H54 (cell line): ENCODE measurements at places on chromosomes 12 and 14.

GRCh38 chr12:101963697-101964096 lies 86.3 kb downstream of the DRAM1 start:
- DNase-seq, result no peak

DNA sequence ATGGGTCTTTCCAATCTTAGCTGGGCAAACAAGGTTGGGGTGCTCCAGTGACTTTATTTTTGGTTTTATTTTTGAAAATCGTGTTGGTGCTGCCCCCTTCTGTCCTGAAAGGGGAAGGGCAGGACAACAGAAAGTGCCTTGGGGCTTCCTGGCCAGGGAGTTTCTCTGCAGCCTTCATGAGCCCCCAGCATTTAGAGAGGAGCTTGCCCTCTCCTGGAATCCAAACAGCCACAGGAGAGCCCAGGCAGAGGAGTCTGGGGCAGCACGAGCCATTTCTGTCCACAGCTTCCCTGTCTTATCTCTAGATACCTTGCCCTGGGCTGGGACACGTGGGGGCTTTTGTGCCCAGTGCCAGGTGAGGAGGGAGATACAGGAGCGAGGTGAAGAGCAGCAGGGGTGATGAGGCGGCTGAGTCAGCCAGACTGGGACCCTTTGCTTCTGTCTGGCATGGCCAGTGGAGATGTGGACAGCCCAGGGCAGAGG lies 4.4 kb upstream of the C1RL start:
- DNase-seq, result no peak

- DNase-seq, result no peak
Observed at GRCh38 chr12:104652910-104653309, 196.2 kb downstream of the CHST11 start.

- DNase-seq, result no peak
Observed at GRCh38 chr12:113464452-113464775, 7.3 kb downstream of the LHX5 start.

GRCh38 chr12:2411616-2412304 lies 359.0 kb downstream of the CACNA1C start:
- DNase-seq, result no peak

DNA sequence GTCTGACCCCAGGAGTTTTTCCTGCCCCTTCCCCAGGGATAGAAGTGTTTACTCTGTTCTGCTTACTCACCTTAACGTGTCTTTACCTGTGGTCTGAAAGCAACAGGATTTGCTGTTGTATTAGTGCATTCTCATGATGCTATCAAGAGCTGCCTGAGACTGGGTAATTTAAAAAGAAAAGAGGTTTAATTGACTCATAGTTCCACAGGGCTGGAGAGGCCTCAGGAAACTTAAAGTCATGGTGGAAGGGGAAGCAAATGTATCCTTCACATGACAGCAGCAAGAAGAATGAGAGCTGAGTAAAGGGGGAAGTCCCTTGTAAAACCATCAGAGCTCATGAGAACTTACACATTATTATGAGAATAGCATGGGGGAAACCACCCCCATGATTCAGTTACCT lies 240.4 kb downstream of the SNAPC1 start:
- no peak for DNase-seq

DNA sequence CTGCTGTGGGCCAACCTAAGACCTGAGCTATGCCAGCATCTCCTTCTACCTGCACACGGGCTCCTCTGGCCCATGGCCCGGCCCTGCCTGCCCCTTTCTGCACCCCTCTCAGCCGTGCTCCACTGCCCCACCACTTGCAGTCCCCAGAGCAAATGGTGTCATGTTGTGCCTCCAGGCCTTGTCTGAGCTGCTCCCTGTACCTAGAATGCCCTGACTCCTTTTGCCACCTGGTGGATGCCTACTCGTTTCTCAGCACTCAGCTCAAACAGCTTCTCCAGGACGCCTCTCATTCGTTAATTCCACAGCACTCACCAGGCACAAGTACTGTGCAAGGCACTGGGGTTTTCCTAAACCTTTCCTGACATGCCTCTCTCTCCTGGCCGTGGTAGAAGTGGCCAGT lies 63.2 kb upstream of the PNMA1 start:
- no peak for DNase-seq

DNA sequence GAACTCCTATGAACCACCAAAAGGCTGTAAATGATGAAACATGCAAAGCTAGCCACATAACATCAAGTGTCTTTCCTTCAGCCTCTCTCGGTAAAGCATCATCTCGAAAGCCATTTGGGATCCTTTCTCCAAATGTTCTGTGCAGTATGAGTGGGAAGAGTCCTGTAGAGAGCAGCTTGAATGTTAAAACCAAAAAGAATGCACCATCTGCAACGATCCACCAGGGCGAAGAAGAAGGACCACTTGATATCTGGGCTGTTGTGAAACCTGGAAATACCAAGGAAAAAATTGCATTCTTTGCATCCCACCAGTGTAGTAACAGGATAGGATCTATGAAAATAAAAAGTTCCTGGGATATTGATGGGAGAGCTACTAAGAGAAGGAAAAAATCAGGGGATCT lies 61.2 kb downstream of the ATG14 start:
- DNase-seq, result no peak

DNA sequence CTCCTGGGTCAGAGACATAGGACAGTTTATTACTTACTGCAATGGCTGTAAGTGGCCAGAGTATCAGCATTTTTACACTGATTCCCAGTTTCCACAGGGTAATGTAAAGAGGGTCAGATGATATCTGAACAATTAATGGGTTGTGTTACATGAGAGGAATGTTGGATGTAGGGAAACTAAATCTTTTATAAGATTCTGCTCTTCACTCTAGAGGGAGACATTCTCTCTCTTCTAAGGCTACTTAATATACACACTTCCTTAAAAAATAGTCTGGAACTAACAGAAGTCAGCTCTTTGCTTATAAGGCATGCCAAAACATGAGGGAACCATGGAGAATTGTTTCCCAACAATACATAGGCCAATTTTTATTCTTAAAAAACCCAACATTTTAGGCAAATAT lies 389.8 kb downstream of the ETNK1 start:
- no peak for DNase-seq

DNA sequence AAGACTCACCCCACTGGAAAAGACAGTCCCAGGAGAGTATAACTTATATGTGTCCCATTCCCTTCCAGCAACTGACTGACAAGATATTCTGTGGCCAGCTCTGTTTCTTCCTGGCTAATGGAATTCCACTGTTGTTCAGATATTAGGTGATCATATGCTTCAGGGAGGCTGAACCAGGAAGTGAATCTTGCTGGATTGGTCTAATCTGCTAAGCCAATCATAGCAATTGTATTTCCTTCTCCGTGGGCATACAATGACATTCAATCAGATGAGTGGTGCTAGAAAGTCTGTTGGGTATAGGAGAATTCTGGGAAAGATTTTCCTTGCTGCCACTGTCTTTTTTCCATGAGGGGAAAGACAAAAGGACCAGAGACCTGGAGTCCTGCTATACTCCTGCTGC lies 12.1 kb downstream of the PYGL start:
- DNase-seq, result no peak
